Brain pericyte (primary cell): ENCODE measurements at places on chromosomes 7 and 10.

- DNase-seq: peak; percentile 91
These were observed 14.1 kb upstream of the DDIT4 start for GRCh38 chr10:72259491-72260238.

DNA sequence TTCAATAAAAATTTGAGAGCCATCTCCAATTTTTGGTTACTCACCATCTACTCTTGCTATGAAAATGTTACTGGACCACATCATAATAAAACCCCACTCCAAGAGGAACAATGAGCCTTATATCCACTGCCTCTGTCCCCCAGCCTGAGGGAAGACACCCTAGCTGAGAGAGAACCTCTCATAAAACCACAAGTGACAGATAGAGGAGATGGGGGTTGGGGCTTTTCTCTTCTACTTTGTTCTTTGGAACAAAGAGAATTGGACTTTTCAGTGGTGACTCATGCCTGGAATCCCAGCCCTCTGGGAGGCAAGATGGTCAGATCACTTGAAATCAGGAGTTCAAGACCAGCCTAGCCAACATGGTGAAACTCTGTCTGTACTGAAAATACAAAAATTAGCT, 27.6 kb upstream of the TAS2R16 start:
- DNase-seq: no peak

GRCh38 chr7:66333443-66333842, 128.3 kb downstream of the TPST1 start:
- no peak for DNase-seq

- no peak for DNase-seq
These were observed 5.8 kb downstream of the CFAP69 start for GRCh38 chr7:90250601-90251303.

DNA sequence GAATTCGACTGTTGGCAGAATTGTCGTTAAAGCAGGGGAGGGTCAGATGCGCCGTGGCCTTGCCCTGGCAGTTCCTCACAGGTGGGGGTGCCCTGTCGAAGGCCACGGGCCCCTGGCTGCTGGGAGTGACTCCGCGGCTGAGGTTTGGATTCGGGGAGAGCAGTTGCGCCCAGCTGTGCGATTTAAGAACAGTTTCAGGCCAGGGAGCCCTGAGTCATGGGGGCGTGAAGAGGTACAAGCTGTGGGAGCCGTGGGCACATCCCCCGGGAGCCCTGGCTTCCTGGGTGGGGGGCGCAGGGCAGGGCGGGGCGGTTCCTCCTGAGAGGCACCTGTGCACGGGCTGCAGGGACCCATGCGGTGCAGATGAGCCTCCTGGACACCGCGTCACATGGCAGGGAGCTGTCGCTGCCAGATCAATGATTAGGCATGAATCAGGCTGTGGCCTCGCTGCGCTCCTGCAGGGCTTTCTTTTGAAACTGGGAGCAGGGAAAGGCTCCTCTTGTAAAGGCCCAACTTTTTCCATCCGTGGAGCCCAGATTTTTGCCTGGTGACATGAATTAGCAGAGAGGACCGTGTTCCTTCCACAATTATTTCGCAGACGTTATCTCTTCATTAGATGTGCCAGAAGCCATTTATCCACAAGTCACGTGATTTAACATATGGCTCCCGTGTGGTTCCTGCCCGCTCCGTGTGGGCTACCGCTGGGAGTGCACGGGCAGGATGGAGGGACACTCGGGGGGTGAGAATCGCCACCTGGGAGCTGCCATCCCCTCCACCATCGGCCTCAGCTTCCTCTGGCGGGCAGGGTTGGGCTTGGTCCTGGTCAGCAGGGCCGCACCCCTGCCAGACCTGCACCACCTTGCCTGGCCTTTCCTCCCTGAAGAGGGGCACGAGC, 918 bp downstream of the PWWP2B start:
- no peak for DNase-seq

- no peak for DNase-seq
These were observed 91.8 kb upstream of the KMT2C start for GRCh38 chr7:152527610-152528032.

- DNase-seq: peak; percentile 55
These were observed 30.0 kb upstream of the SLF2 start for GRCh38 chr10:100882671-100883311.

DNA sequence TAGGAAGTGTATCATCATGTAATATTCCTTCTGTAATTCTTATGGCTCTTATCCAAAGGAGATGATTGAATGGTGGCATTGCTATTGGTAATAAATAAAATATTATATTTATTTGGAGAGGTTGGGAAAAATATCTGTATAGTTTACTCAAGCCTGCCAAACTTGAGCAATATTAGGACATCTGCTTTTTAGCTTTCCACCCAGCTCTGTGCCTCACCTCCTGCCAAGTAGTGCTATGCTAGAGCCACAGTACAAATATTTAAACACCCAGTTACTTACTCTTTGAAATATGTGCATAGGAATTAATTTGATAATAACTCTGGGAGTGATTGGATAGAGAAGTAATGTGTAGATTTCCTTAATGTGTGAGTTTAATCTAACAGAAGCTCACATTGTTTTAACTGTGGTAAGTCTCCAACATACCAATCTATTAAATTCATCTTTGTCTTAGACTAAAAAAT, 129.2 kb downstream of the BBS9 start:
- no peak for DNase-seq

- no peak for DNase-seq
These were observed 70.6 kb downstream of the MLLT10 start for GRCh38 chr10:21604651-21605050.

GRCh38 chr7:101518336-101518735, 110.8 kb downstream of the MYL10 start:
- no peak for DNase-seq

DNA sequence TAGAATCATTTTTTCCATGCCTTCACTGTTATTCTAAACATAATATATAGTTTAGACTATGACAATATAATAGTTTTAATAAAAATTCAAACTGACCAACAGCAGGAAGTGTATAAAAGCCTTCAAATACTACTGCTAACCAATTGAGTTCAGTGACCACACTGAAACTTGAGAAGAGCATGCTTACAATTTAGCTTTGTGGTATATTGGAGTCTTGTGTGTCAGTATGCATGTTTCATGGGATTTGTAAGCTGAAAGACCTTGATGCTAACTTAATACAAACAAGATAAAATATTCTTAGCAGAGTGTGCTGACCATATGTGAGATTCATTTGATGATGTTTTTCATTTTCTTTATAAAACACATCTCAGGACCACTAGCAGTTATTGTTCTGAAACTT, 395.5 kb downstream of the SUGCT start:
- DNase-seq: no peak

DNA sequence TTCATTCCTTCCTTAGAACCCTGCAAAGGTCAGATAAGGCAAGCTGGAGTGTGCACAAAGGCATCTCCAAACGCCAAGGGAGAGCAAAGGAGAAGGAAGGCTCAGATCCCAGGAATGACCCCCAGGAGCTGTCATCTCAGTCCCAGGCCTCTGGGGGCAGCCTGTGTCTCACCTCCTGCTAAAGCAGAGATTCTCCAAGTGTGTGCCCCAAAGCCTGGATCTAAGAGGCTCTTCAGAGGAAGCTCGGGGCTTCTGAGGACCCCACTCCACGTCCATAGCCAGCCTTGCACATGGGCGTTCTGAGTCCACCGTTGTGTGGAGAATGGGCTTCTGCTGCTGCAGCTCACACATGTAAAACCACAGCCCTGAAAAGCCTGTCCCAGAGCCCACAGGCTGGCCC, 5.1 kb upstream of the GRID1 start:
- no peak for DNase-seq

- DNase-seq: no peak
These were observed 23.9 kb upstream of the PPP1R17 start for GRCh38 chr7:31663072-31663471.
